Vein endothelial cell (primary cell): ENCODE measurements at places on chromosomes 3 and 15. TPM values are rescaled to one million over a fixed set of nuclear protein-coding genes. Genes with fewer than 3 reads are reported as not detected.

DCP1A gene
- total RNA-seq = 26.0 and 31.0 TPM in 2 replicates

CHRNB4 gene
- total RNA-seq = not detected in 2 replicates

ABHD6 gene
- total RNA-seq = 5.9 and 6.8 TPM in 2 replicates

DPPA2 gene
- total RNA-seq = not detected in 2 replicates

DNASE1L3 gene
- total RNA-seq = 0.65 TPM in 1 of 2 replicates, not detected in the other

RAB6B gene
- 0.98 and 1.2 TPM in 2 replicates for total RNA-seq

ZMYND10 gene
- 0.19 TPM in 1 of 2 replicates, not detected in the other for total RNA-seq

SORD gene
- total RNA-seq = 21.2 and 28.5 TPM in 2 replicates

LAMB2 gene
- 255 and 353 TPM in 2 replicates for total RNA-seq

GRK7 gene
- not detected in 2 replicates for total RNA-seq
